ENCODE measurements at places on chromosomes 6 and 20. TPM values are rescaled to one million over a fixed set of nuclear protein-coding genes. Genes with fewer than 3 reads are reported as not detected.

ABHD16B gene
- total RNA-seq, result not detected

CDSN gene
- total RNA-seq, result not detected

MCHR2 gene
- total RNA-seq, result not detected

CAPN11 gene
- total RNA-seq, result 0.27 TPM

All from CD8-positive, alpha-beta T cell (primary cell).